ENCODE measurements at places on chromosomes 7 and 10.
A peak's percentile ranks its signal among the peaks of the same experiment; 100 is the strongest.

GRCh38 chr10:69515699-69516259 lies 57.4 kb downstream of the NEUROG3 start:
- peak; percentile 65 for DNase-seq

DNA sequence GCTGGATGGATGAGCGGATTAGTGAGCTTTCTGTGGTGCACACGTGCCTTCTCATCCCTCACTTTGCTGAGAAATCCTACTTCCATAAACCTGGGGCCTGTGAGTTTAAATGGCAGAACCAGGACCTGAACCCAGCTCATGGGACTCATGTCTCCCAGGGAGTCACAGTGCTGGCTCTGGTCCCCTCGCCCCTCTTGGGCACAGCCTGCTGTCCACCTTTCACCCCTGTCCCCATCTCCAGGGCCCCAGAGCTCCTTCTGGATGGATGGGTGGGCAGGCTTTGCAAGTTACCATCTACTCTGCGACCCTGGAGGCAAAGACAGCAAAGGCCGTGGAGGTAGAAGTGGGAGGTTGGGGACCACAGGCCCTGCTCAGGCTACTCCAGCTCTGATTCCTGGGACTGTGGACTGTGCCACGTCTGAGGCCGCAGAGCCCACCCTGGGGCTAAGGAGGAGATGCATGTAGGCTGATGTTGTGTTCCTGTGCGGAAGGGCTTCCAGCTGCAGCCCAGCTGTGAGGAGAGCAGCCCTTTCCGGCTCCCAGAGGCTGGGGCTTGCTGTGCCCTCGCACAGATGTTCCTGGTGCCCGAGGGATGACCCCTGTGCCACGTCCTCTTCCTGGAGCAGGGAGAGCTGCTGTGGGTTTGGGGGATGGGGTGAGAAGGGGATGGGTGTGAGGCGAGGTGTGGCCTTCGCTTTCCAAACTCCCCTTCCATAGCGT lies 40.3 kb downstream of the PRF1 start:
- DNase-seq = no peak

GRCh38 chr10:8071006-8071405 lies 16.5 kb downstream of the GATA3 start:
- no peak for DNase-seq

DNA sequence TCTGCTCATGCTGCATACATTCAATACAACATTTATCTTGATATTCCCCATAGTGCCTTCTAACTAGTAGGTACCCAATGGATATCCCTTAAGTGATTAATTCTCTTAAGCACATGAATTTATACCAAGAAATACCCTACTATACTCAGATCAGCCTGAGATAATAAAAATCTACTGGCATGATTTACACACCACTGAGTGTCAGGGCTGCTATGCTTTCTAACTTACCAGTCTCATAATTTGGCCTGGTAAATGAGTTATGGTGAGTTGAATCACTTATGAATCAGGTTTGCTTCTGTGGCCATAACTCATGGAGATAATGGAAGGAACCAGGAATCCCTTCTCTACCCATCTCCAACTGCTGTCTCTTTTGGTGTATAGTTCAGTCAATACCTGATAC lies 122.8 kb downstream of the THSD7A start:
- no peak for DNase-seq

- peak; percentile 64 for DNase-seq
Observed at GRCh38 chr10:46028584-46029460, 1.6 kb downstream of the NCOA4 start.

DNA sequence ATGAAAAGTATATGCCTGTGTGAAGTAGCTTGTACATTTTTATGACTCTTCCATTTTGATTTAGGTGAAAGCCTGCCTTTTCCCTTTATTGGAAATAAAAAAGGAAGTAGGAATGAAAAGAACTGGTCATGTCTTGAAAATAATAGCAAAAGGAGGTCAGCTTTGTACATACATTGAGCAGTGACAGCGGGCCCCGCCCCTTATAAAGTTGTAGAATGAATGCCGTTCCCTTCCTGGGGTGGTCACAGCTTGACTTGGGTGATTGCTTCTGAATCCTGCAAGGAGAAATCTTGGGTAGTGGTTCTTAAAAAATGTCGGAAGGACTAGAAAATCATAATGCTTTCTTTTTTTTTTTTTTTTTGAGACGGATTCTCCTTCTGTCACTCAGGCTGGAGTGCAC lies 31.7 kb downstream of the CAMK1D start:
- DNase-seq = no peak

DNA sequence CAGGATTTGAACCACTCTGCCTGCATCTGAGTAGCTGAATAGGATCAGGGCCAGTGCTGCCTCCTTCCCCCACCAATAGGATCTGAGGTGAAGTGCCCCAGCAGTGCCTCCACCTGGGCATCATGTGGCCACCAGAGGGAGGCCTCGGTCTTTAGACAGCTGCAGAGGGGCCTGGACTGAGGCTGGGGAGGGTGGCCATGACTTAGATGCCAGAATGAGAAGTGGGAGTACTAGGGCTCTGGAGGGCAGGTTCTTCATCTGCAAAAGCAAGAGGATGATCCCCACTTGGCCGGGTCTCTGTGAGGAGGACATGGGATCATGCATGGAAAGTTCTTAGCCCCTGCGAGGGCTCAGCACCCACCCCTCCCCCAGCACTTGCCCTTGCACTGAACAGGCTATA lies 56.9 kb downstream of the NEUROG3 start:
- peak; percentile 27 for DNase-seq

GRCh38 chr7:42338231-42338915 lies 101.4 kb upstream of the GLI3 start:
- DNase-seq = peak; percentile 67

DNA sequence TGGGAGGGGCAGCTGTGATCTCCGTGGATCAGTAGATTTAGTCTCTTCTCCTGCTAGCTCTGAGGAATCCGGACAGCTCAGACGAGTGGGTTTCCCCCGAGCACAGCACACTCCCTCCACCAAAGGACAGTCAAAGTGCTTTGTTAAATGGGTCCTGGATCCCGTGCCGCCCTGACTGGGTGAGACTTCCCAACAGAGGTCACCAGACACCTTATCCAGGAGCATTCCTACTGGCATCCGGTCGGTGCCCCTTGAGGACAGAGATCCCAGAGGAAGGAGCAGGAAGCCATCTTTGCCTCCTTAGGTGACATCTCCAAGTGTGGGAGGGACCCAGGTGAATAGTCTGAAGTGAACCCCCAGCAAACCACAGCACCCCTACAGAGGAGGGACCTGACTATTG lies 1148.9 kb downstream of the CNTNAP2 start:
- no peak for DNase-seq

- no peak for DNase-seq
Observed at GRCh38 chr10:26969145-26969926, 108.6 kb upstream of the ABI1 start.

- DNase-seq = no peak
Observed at GRCh38 chr10:74418285-74418872, 267.4 kb downstream of the ADK start.

DNA sequence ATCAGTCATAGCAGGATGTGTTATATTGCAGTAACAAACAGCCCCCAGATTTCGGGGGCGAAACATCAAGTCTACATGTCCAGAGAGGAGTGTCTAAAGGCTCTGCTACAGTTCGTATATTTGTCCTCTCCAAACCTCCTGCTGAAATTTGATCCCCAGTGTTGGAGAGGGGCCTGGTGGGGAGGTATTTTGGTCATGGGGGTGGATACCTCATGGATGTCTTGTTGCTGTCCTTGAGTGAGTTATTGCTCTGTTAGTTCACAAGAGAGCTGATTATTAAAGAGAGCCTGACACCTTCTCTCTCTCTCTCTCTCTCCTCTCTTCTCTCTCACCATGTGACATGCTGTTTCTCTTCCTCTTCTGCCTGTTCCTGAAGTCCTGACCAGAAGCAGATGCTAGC lies 343.7 kb downstream of the TCERG1L start:
- DNase-seq = no peak

- no peak for DNase-seq
Observed at GRCh38 chr7:100093498-100093897, 4.7 kb downstream of the COPS6 start.

GRCh38 chr10:104020020-104020419 lies 53.1 kb downstream of the SLK start:
- no peak for DNase-seq

- DNase-seq = peak; percentile 73
Observed at GRCh38 chr7:85030893-85031292, 156.0 kb downstream of the SEMA3D start.

- DNase-seq = no peak
Observed at GRCh38 chr10:43287056-43288007, 20.5 kb upstream of the RASGEF1A start.

DNA sequence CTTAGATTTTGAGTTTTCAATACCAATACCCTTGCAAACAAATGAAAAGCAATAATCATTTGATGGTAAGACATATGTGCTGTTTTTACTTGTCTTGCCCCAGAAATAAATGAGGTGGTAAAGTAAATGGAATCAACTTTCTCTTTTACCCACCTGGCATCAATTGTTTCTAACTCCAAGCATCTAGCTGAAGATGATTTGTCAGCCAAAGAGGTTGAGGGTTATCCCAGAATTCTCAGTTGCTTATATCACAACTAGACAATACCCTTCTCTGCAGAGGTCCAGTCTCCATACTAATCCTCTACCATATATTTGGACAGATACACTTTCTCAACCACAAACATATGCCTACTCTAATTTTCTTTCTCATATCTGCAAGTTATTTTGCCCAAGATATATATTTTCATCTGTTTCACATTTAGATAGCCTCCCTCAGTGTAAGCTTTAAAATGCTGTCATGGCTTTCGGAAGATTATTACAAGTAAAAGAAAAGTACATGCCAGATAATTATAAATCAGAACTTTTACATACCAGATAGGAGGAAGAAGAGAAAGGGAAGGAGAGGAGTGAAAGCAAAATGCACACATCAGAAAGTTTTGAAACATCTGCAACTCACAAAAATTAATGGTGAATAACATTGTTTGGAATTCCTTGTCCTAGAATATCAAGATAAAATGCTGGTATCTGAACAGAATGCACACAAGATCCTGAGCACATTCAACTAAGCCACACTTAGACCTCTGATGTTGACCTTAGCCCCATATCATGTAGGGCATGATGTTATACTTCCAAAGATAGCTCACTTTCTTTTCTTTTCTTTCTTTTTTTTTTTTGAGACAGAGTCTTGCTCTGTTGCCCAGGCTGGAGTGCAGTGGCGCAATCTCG lies 146.6 kb downstream of the REEP3 start:
- no peak for DNase-seq

DNA sequence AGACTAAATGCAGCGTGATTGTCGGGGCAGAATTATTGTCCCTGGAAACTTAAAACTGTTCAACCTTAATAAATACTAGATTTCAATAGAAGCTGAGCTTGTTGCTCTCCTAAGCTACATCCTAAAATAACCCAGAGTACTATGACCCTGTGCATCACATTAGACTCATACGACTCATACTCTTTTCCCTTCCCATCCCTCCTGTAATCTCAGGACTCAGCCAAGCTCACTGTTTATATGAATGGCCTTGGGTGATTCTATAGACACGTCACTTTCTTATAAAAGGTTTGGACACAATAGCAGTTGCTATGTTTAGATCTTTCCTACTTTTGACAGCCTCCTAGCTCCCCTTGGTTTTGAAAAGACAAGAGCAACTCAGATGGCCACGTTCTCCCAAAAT lies 17.2 kb downstream of the TCF7L2 start:
- peak; percentile 64 for DNase-seq

DNA sequence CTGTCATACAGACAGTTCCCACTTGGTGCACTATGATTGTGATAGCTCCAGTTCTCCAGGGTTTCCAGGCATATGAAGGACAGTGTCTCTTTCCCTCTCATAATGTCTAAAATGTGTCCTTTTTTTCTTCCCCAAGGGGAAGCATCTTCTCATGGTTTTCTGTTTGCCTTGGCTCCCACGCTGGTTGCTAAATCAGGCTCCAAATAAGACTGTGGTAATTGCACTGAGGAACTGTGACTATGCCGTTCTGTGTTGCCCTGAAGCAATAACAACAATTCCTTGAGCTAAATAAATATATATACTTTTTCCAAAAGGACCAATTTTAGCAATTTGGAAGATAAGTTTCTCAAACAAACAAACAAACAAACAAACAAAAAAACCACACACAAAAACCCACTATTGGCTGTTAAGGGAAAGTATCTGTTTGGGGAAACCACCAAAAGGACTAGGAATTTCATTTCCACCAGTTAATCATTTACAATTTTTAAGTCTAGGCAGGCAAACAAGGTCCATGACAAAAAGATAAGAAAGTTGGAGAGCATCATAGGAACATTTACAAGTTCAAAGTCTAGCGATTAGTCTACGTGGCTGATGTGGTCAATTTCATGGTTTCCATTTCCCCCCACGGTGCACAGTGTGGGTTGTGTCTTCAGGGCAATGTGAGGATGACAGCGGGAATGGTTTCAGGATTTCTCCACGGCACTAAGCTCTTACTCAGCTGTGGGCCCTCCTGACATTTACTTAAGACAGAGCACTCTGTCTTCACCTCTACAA lies 62.4 kb downstream of the THNSL1 start:
- DNase-seq = no peak

- no peak for DNase-seq
Observed at GRCh38 chr7:151416941-151417315, 7.1 kb upstream of the WDR86 start.

DNA sequence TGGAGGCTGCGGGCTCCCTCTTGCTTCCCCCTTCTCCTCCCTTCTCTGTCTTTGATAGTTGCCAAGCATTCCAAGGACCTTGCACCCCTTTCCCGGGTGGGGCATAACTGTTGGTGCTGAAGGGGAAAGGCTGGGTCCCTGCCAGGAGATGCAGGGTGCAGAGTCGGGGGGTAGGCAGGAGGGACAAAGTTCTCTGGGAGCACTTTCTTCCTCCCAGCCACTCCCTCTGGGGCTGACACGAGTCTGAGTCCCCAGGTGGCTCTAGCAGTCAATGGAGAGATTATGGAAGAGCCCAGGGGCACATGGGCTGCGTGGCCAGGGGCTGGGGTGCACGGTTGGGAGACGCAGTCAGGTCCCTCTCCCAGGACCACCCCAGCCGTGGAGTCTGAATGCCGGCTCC lies 2.1 kb downstream of the CLDN15 start:
- no peak for DNase-seq

DNA sequence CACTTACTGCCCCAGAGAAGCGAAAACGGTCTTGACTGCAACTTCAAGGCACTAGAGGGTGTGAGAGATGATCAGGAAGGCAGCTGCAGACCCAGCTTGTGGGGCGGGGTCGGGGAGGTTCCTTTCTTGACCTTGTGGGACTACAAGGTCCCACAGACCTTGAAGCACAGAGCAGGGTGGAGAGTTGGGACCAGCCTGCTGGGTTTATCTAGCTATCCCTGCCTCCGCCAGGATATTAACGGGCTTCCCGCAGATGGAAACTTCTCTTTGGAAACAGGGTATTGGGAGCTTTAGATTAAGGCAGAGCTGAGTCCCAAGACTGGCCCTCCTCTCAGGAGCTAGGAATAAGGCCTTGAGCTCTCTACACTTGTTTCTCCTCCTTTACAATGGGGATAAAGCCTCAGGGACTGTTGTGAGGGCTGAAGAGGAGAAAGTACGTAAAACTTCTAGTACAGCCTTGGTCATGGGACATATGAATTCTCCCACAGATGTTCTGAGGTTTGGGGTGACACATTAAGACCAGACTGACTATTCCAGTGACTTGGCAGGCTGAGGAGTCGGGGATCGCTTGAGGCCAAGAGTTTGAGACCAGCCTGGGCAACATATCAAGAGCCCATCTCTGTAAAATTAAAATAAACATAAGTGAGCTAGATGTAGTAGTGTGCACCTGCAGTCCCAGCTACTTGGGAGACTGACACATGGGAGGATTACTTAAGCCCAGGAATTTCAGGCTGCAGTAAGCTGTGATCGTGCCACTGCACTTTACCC lies 153.2 kb downstream of the CDH23 start:
- DNase-seq = no peak

Measured in EL (cell line).